ENCODE measurements at places on chromosomes 6 and 20.

DNA sequence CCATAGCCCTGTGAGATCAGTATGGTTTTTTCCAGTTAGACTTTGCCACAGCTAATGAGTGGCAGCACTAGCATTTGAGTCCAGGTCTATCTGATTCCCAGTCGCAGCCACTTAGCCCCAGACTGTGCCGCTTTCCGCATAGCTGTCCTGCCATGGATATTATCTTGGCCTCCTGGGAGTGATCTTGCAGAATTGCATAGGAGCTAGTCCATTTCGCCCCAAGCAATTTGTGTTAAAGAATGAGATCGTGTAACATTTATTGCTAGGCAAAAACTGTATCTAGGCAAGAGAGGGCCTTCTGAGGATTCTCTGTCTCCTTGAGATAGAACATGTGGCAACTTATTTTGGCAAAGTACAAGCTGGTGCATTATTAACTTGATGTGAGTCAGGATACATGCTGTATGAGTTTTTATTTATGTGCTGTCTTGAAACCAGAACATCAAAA lies 74.2 kb downstream of the EZR start:
- DNase-seq = no peak

- no peak for DNase-seq
These were observed 14.2 kb downstream of the GFRA4 start for GRCh38 chr20:3648951-3649350.

DNA sequence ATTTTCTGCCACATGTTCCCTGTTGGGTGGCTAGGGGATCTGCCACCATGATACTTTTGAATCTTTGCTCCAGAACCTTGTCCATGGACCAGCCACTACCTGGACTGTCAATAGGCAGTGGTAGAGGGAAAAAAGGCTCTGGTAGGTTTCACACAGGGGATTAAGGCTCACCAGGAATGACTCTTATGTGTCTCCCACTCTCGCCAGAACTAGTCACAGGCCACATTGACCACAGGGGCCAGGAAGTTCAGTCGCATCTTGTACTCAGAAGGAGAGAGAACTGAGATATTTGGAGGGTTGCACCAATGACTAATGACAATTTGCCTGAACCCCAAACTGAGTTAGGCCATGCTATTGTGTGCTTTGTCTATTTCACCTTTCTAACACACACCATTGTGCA lies 23.6 kb upstream of the APCDD1L start:
- DNase-seq = no peak

DNA sequence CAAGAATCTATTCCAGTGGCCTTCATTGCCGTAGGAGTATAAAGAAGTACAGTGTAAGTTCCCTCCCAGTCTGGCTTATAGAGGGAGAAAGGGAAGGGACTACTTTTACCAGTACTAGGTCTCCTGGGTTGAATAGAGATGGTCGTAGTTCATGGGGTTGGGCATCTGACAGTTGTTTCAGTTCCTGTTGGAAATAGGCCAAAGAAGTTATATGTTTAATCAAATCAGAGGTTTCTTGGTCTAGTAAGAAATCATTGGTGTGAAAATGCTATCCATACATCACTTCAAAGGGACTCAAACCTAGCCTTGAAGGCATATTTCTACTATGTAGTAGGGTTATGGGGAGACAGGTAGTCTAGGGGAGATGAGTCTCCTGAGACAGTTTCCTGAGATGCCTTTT lies 45.6 kb upstream of the MAN1A1 start:
- no peak for DNase-seq

DNA sequence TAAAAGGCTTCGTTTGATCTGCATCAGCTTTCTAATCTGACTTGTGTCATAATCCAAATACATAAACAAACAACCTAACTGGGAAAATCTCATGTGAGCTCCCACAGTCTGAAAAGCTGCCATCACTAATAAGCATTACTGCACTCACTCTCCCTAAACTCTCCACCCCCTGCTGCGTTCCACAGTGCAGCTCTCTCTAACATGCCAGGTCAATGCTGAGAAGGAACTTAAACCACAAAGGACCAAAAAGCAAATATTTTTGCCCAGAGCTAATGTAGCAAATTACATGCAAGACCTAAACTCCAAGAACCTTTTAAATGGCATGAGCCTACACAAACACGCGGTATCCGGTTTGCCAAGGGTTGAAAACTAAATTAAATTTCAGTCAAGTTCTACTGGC lies 542.3 kb upstream of the JARID2 start:
- no peak for DNase-seq

- DNase-seq = no peak
These were observed 195.0 kb upstream of the MAN1A1 start for GRCh38 chr6:119544325-119545175.

GRCh38 chr6:157034436-157035230 lies 257.5 kb downstream of the ARID1B start:
- peak; percentile 66 for DNase-seq

GRCh38 chr20:17843246-17844132 lies 125.1 kb downstream of the SNX5 start:
- no peak for DNase-seq

DNA sequence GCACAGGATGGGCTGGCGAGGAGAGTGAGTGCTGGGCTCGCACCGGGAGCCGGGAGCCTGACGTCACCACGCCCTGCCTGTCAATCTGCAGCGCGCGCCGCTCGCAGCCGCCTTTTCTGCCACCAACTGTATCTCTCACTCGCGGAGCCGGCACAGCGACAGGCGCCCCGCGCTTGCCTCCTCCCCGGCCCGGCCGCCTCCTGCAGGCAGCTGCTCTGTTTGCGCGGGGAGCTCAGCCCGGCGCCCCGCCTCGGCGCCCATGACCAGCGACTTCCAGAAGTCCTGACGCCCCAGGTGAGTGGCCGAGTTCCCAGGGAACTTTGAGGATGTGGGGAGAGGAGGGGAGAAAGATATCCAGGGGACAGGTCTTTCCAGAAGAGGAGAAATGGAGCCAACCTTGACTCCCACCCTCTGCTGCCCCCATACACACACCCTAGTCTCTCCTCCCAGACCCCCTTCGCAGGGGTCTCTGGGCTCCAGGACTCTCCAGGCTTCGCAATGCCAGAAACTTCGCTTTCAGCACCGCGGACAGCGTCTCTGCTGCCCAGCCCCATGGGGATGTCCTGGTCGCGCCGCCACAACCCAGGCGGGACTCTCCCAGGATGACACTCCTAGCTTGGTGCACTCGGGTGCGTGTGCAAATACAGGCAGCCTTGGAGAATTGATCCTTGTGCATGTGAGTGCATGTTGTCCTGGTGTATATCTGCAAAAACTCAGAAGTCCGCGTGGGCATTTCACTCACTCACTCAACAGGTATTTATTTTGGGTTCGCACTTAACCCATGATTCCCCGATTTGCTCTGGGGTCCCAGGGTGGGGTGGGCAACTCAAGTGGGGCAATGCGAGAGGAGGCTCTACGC lies at the start of gene GPR6:
GPR6 (plus strand) TSS at position 138 of the 859 bp plus-strand sequence. CDS start 802 bp downstream, outside the sequence.
- peak; percentile 68 for DNase-seq

DNA sequence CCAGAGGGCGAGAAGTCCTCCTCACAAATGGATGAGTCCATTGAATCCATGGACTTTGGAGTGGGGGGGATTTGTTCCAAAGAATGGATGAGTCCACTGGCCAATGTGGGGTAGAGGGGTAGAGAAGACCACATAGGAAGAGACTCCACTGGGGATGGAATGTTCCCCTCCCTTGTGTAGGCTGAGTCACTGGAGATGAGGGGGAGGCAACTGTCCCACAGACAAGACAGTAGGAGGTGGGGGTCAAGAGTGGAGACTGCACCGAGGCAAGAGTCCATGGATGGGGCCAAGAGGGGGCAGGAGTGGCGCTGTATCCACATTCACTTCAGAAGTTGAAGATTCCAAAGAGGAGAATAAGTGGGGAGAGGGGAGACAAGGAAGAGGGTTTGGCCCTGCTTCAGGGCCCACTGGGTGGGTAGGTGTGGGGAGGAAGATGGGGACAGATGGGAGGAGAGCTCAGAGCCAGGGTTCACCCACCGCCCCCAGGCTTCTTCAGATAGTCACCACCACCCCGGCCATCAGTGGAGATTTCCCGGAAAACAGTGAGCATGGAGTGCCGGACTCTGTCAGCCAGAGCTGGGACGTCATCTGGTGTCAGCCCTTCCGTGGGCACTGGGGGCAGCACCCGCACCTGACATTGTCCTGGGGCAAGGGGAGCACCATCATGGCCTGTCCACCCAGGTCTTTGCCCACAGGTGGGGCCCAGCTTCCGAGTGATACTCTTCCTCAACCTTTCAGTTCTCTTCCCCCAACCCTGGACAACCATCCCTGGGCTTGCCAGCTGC lies 4.6 kb downstream of the EGFL8 start:
- DNase-seq = peak; percentile 79

DNA sequence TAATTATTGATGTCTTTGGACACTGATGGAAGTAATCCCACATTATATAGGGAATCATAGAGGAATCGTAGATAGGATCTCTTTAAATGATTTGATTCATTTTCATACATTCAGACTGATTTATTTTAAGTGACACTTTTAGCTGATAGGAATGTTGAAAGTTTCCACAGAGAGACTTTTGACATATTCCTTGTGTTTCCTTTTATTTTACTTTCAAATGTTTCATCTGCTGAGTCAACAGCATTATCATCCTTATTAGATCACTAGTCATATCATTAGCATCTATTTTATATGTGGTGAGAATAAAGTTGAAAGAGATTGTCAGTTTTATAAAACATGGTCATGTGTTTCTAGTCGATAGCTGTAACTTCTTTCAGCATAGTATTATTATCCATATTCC lies 13.4 kb downstream of the DCBLD1 start:
- DNase-seq = no peak

DNA sequence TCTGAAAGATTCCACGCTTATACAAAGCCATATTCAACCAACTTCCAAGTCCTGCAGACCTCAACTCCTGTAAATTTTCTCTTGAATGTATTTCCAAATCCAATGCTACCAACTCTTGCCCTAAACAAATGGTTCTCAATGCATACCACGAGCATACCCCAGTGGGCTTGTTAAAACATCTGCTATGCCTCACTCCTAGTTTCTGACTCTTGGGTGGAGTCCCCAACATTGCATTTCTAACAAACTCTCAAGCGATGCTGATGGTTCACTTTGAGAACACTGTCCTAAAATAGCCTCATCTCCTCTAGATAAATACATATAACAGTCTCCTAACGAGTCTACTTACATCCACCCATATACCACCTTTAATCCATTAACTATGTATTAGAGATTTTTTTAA lies 7.3 kb downstream of the HBS1L start:
- DNase-seq = no peak

- DNase-seq = no peak
These were observed 280.4 kb downstream of the UBE3D start for GRCh38 chr6:82785206-82785605.

GRCh38 chr6:109318328-109318876 lies 63.9 kb downstream of the CD164 start:
- no peak for DNase-seq

GRCh38 chr20:35994994-35995453 lies 26.6 kb downstream of the CNBD2 start:
- peak; percentile 69 for DNase-seq

DNA sequence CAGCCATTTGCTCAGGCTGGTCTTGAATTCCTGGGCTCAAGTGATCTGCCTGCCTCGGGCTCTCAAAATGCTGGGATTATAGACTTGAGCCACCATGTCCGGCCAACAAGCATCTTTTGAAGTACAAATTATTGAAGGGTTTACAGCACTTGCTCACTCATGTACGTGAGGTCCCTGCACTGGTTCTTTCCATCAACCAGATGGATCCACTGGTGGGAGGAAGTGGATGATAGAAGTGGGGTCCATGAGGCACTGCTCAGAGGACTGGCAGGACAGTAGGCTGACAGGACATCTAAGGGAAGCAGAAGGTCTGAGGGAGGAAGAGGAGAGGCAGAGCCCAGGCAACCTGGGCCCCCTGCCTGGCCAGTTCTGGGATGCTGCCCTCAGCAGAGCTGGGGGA lies 109.2 kb upstream of the NXT1 start:
- DNase-seq = no peak

DNA sequence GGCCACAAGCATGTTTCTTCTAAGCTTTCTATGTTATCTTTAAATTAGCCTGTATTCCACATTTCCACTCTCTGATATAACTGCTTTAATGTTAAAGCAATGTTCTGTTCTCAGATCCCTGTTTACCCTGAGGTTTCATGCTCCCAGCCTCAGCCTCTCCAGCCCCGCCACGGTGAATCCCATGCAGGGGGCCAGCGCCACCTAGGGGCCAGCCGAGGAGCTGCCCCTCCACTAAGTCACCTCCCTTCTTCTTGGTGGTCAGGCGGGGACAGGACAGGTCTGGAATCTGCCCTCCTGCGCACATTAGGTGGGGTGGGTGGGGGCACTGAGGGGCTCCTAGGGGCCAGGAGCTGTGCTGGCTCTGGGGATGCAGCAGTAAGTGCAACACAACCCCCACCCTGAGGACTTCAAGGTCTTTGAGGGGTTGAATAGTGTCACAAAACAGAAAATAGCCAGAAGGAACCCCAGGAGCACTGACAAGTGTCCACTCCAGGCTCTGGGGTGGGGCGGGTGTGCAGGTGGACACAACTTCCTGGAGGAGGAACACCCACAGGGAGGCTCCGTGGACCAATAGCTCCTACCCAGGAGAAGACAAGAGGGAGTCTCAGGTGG lies 61.6 kb downstream of the RAB44 start:
- peak; percentile 94 for DNase-seq

DNA sequence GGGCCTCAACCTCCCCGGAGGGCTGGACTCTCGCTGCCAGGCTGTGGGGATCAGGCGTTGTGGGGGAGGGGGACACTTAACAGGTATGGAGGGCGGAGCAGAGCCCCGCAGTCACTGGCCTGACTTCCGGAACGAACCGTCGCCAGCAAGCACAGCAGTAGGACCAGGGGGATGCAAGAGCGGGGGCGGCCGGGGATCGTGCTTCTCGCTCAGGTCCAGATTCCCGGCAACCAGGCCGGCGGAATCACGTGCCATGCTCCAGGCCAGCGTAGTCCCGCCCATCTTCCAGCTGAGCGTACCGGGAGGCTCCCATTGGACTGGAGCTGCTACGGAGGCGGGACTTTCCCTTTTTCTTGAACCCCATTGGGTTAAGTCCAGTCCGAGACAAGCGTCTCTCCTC lies 10.0 kb upstream of the POU5F1 start:
- DNase-seq = peak; percentile 41

DNA sequence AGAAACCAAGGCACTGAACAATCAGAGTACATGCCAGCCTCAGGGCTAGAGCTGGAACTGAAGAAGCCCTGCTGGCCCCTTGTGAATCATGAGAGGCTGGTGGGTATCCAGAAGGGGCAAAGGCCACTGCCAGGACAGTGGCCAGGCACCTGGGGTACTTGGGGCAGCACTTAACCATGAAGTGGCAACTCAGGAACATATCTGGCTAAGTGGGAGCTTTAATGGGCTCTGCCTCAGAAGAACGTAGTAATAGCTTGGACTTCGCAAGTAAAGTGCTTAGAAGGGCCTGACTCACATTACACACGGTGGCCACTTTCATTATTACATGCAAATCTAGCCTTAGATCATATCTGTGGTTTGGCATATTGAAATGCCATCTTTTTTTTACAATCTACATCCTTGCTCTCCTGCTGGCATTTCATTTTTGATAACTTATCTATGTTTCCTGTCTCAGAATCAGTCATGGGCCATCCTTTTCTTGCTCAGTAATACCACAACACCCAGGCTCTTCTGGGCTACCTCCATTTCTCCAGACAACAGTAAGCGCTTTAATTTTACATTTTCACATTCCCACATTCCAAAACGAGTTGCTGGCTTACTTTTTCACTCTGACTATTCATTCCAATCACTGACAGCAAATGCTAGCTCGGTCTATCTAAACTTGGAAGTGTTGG lies 21.6 kb downstream of the NAPB start:
- DNase-seq = peak; percentile 26
